ENCODE measurements at places on chromosomes 11 and 22.

DNA sequence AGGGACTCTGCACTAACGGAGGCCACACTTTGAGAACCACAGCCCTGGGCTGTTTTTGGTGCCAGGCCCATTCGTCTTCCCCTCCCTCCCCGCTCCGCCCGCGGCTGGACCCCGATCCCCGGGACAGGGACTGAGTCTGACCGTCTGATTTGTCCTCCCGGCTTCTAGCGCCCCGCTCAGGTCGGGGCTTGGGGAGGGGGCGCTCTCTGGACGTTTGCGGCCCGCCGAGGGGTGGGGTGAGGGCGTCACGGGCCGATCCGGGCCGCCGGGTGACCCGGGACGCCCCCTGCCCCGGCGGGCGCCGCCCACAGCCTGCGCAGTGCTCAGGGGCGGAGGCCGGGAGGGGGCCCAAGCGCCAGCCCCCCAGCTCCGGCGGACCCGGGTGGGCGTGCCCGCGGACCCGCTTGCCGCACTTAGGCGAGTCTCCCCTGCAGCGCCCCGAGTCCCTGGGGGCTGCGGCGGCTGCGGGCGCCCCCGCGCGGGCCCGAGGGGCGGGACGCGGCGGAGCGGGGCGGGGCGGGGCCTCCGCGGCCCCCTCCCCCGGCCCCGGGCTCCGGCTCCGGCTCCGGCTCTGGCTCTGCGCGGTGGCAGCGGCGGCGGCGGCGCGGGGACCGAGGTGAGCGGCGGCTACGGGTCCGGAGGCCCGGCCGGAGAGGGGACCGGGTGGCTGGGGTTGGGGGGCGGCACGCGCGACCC, 33.7 kb upstream of the PRR5 start:
- DNase-seq: no peak

- no peak for DNase-seq
Observed at GRCh38 chr11:35292279-35292678, 127.1 kb downstream of the SLC1A2 start.

- no peak for DNase-seq
Observed at GRCh38 chr22:27984001-27984695, 65.1 kb upstream of the PITPNB start.

DNA sequence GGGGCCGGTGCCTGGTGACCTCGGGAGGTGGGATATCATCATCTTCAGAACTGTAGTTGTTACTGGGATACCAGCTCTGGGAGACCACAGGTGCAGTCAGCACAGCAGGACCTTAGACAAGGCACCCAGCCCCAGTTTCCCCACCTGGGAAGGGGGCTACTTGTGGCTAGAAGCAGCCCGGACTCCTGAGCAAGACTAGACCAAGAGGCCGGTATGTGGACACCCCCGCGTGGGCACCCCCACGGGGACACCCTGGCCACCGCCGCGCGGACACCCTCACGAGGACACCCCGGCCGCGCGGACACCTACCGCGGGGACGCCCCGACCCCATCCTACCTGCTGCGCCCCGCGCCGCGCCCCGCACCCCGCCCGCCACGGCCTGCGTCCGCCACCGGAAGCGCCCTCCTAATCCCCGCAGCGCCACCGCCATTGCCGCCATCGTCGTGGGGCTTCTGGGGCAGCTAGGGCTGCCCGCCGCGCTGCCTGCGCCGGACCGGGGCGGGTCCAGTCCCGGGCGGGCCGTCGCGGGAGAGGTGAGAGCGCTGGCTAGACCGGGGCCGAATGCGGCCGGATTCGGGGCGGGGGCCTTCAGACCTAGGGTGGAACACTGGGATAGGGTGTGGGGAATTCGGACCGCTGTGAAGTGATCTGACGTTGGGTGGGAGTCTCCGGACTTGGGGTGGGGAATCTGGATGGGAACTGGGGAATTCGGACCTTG, at the start of the genes COMT and TXNRD2:
COMT (plus strand) TSS at position 408 of the 718 bp plus-strand sequence. CDS start 20,755 bp downstream, outside the sequence.
TXNRD2 (minus strand) TSS at position 454 of the 718 bp plus-strand sequence; CDS start at position 439, 15 bp downstream.
- DNase-seq: peak; percentile 42

DNA sequence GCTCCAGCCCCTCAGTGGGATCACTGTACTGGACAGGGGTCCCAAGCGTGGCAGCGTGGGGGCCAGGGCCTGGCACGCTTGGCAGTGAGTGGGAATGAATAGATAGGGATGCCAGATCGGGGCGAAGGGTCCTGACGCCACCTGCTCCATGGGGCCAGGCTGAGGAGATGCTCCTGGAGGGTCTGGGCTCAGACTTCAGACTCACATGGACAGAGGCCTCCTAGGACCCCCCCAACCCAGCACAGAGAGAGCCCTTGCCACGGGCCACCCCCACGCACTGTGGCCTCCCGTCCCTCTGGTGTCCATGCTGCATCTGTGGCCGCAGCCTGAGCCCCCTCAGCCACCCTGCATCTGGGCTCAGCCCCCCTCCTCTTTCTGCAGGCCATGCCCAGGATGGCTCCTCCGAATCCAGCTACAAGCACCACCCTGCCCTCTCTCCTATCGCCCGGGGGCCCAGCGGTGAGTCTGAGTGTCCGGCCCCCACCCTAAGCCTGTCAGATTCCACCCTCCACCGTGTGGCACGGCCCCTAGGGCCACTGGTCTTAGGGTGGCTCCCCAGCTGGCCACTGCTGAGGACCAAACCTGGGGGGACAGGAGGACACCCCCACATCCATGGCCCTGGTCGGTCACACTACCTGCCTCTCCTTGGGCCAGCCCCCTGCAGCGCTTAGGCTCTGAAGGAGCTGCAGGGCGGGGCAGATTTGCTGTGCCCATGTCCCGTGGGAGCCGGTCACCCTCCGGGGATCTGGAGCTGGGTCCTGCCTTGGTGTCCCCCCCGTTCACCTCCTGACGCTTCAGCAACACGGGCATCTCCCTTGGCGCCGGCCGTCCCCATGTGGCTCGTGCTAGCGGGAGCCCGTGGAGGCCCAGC, 2.7 kb downstream of the MUC5AC start:
- DNase-seq: no peak

DNA sequence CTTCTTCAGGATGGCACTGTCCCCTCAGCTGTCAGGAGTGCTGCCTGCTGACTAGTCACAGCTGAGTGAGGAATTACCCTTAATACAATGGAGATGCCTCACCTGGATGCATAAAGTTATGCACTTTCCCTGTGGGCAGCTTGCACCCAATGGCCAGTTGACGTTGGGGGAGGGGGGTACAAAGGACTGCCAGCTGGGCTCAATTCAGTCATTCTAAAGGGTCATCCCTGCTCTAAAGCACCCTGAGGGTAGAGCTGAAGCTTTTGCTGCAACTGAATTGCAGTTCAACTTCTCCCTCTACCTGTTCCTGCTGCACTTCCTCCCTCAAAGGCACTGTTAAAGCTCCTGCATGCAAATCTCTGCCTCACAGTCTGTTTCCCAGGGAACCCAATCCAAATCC, 147.8 kb upstream of the SESN3 start:
- no peak for DNase-seq

GRCh38 chr11:80593648-80594374, 1153.0 kb upstream of the TENM4 start:
- no peak for DNase-seq

GRCh38 chr11:103901656-103902055, 134.8 kb upstream of the DDI1 start:
- DNase-seq: no peak

DNA sequence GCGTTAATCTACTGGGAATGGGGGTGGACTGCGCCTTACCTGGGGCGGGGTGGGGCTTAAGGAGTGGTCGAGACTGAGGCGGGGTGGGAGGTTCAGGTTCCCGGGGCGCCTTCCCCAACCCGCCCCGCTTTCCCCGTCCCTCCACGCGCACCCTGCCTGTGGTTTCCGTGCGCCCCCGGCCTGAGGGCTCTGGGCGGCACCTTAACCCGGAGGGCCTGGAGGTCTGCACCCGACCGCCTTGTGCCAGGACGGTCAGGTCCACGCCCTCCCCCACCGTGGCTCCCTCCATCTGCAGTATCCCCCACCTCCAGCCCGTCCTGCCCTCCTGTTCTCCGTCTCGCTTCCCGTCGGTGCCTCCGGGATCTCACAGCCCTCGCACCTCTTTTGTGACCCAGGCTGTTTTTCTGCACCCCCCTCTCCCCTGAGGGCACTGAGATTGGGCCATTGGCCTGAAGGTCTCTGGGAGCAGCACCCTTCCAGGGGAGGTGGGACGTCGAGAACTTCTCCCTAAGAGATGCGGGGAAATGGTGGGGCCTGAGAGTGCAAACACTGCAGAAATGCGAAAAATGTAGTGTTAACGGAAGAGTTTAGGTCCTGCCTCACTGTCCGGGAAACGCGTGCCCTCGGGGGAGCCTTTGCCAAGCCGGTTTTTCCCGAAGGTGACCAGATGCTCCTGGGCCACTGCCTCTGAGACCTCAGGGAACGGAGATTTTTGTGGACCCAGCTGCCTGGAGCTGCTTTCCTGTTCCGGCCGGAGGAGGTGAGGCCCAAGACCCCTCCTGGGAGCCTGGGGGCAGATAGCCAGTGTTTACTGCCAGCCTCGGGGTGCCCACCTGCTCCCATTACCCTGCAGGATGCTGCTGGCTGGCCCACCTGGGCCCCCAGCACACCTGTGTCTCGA, 1.2 kb upstream of the ASCL2 start:
- DNase-seq: no peak

All from stimulated activated CD8-positive, alpha-beta memory T cell treated with anti-CD3 and anti-CD28 coated beads, Interleukin-4, amount 100 ng/mL, for 1 hour (primary cell).